ENCODE measurements at places on chromosomes 16 and 17.
A peak's percentile ranks its signal among the peaks of the same experiment; 100 is the strongest.

DNA sequence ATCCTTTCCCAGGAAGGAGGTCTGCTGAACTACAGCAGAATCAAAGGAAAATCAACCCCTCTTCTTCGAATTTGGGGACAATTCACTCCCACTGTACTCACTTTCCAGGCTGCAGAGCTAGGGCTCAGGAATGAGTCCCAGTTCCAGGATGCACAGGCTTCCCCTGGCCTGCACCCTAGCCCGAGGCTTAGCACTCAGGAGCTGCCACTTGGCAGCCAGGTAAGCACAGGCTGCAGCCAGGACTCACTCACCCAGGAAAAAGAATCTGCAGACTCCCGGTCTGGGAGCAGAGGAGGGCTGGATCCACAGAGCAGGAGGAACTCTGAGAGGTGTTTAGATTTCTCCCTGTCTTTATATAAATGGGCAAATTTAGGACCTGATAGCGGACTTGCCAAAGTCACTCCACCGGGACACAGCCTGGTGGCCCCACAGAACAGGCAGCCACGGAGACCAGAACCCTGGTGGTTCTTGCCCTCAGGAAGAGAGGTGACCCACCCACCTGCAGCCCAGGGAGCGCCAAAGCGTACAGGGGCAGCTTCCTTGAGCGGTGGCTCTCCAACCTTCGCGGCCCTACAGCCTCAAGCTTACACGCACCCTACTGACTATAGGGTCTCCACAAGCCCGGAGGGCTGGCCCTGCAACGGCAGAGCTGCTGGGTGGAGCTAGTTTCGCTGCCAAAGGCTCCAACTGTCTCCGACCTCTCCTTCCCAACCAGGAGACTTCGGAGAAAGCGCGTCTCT, 4.8 kb downstream of the CBLN1 start:
- no peak for DNase-seq

GRCh38 chr16:85535352-85536072, 77.6 kb upstream of the GSE1 start:
- DNase-seq, result no peak

DNA sequence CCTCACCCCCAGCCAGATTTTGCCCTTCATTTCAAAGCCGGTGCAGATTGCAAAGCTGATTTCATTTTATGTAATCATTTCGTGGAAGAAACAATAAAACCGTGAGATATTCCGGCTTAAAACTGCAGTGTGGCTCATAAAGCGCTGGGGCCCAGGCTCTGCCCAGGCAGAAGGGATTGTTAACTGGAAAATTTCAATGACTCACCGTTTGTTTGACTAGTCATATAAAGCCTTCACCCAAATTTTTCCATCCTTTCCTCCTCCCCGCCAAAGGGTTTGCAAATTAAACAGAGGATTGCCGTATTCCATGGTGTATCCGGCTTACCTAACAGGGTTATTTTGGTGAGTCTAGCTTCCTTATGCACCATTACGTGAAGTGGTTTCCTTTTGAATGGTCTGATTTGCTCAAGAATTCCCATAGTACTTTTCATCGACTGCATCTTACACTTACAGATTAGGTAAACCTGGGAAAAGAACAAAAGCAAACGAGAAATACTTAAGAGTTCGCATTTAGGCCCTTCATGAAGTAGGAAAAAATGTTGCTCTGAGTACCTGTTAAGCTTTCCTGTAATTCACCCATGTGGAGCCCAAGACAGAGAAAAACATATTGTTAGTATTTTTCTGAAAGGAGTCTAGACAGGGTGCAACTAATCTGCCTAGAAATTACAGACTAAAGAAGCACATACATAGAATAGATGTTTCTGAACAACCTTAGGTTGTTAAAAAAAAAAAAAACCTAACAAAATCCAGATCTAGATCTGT, 949 bp upstream of the GSPT1 start:
- DNase-seq, result no peak

- DNase-seq, result no peak
Measured at GRCh38 chr17:45319239-45319703, 2.5 kb upstream of the MAP3K14 start.

- DNase-seq, result no peak
Measured at GRCh38 chr17:35129973-35130351, 8.5 kb downstream of the FNDC8 start.

GRCh38 chr17:5770441-5771270, 186.3 kb upstream of the NLRP1 start:
- no peak for DNase-seq

DNA sequence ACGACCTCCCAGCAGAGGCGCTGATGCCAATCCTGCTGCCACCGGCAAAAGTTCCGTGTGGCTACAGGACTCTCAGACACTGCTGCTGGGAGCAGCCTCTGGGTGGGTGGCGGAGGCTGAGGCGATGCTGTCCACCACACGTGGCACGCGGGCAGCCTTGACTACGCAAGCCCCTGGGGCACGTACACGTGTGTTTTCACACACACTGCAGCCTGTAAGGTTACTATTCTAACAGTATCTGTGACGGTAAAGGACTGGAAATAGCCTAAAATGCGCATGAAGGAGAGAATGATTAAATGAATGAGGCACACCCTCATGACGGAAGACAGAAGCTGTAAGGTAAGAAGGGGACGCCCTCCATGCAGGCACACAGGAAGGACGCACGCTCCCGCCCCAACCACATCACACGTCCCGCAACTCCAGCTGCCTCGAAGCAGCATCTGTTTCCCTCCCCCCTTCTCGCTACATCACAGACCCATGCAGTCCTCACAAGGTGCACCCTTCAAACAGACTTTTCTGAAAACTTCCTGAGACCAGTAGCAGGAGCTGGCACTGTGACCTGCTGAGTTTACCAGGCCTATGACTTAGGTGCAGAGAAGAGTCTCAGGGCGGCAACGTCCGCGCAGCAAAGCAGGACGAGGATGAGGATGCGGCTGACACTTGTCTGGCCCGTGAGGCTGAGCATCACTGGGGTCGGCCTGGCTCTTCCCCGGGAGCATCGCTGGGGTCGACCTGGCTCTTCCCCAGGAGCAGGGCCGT, 28.7 kb upstream of the FASN start:
- DNase-seq, result peak; percentile 26

DNA sequence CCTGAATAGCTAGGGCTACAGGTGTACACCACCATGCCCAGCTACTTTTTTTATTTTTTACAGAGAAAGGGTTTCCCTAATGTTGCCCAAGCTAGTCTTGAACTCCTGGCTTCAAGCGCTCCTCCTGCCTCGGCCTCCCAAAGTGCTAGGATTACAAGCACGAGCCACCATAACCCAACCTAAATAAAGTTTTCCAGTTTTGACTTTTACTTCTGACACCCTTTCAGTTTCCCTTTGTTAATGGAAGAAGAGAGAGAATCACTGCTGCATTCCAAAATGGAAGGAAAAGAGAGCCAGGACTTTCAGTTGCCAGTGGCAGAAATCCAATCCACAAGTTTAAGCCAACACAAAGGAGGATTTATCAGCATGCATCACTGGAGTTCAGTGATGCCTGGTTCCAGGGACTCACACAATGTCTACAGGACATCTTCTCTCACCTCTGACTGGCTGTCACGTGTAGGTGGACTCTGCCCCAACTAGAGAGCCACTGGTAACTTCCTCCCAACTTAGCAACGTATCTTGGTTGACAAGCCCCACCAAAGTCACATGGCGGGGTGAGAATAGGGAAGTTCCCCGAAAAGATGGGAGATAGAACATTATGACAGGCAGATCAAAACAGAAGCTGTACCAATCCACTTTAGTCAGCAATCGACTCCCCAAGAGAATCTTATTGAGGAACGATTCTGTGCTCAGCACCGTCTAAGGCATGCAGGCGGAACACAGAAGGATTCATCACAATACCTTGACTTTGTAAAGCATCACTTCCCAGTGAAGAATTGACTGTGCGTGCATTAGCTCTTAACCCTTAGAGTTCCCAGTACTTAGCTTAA, 46.5 kb downstream of the GAS7 start:
- DNase-seq, result no peak

GRCh38 chr17:56020369-56020768, 132.9 kb upstream of the ANKFN1 start:
- no peak for DNase-seq

GRCh38 chr17:77316191-77316641, 175.4 kb downstream of the SEC14L1 start:
- peak; percentile 59 for DNase-seq

- DNase-seq, result no peak
Measured at GRCh38 chr16:24174504-24174903, 81.6 kb upstream of the CACNG3 start.

GRCh38 chr16:85473323-85473722, 139.8 kb upstream of the GSE1 start:
- DNase-seq, result no peak

DNA sequence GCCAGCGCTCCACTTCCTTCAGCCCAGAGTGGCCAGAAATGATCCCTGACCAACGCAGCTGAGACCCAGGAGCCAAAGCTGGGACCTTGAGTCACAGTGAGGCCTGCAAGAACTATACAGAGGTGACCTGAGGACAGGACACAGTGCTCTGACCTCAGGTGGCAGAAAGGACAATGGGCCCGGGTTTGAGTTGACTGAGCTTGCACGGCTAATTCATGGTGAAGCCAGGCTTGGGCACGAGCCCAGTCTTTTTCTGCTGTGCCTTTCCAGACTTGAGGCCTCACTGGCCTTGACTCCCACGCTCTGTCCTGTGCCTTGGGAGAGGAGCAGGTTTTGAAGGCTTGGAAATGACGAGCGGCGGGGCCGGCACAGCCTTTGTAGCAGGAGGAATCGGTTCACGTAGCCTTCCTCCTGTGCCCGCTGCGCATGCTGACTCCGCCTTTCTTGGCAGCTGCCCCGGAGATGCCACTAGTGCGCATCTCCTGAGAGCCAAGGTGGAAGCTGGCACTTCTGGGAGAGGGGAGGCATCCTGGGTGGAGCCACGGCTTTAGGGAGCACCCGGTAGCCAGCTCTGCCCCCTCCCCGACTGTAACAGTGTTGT, 34.9 kb downstream of the NDEL1 start:
- no peak for DNase-seq

Measured in SK-N-SH (cell line).